Posterior cingulate gyrus (tissue), 11 donors: ENCODE measurements at places on chromosomes 13 and 19.

DNA sequence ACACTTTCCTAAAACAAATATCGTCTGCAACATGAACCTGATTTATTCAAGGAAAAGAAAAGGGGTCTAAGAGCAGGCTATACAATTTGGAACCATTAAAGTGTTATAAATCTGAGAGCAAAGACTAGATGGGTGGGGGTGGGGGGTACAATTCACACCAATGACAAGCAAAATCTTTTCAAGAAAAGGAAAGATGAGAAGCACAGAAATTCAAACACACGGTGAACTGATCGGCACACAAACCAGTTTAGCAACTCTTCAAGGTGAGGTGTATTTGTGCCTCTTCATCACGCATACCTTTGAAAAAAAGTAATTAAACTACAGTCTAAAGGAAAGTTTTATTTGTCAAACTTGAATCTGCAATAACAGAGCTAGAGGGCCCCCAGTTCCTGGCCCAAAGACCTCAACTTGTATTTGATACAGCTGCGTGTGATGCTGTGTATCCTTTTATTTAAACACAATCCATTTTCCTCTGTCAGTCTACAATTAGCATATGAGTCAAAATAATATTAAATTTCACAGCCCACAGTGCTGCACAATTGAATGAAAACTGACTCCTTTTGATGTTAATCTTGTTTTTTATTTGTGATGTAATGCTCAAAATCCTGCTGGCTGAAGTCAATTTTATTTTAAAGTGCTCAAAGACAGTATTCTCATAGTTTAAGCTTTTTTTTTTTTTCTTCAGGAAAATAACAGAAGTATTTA lies 14.2 kb downstream of the EFNB2 start:
- DNase-seq, result no peak

DNA sequence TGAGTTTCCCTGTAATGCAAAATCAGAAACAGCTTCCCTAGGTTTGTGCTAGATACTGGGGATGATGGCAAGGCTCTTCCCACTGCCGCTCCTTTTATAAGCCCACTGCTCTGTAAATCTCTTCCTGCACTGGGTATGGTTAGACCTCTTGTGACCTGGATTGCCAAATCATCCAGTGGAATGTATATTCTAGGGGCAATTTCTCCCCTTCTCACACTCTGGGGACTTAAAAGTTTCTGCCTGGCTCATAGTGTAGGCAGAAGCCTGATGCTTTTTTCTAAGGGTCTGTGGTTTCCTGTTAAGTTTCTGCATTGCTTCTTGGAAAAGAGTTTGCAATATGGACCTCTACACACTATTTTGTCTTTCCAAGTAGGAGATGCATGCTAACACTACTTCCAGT lies 1582.0 kb upstream of the PCDH20 start:
- no peak for DNase-seq

- DNase-seq, result no peak
Observed at GRCh38 chr13:79401259-79402070, 4.6 kb downstream of the RBM26 start.

- DNase-seq, result peak; percentile 53
Observed at GRCh38 chr19:4633140-4633967, 6.0 kb upstream of the TNFAIP8L1 start.

DNA sequence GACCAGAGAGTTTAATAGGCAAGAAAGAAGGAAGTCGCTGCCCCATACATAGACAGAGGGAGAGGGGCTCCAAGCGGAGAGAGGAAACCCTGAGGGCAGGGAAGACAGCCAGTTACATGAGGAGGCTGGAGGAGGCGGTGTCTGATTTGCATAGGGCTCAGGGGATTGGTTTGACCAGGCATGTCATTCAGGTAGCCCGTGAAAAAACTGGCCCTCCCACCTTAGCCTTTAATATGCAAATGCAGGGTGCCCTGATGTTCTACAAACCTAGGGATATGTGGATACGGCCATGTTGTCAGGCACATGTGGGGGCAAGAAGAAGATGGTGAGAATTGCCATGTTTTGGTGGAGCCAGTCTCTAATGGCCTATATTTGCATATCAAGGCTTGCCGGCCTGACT lies 1461.6 kb downstream of the PCDH9 start:
- no peak for DNase-seq

- peak; percentile 67 for DNase-seq
Observed at GRCh38 chr19:29690842-29691241, 24.2 kb downstream of the C19orf12 start.

- no peak for DNase-seq
Observed at GRCh38 chr19:11821474-11822109, 7.5 kb downstream of the ZNF440 start.

DNA sequence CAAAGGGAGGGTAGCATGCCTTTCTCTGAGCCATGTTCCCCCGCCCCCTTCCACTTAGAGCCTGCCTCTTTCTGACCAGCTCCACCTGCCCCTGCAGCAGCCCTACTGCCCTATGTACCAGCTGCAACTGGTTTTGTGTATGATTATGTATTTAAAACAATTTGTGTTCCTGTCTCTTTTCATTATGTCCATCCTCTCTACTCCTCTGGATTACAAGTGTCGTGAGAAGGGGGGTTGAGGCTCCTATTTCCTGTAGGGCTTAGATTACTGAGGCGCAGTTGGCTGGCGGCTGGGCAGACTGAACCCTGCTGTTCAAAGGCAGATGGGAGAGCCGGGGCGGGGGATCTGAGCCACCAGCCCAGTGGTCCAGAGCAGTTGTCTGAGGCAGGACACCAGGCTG lies 213.3 kb downstream of the KCNRG start:
- DNase-seq, result no peak

DNA sequence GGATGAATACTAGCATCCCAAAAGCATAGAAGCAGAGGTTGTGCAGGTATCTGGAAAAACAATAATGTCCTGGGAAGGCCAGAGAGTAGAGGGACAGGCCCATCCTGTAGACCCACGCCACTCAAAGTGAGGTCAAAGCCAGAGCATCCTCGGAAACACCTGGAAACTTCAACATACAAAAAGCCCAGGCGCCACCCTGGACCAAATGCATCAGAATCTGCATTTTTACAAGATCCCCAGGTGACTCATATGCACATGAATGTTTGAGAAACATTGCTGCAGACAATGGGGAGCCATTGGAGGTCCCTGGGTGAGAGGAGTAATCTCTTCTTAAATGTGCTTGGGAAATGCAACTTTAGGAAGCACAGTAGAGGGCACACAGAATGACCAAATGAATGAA lies 684.1 kb downstream of the DIAPH3 start:
- DNase-seq, result no peak

GRCh38 chr19:30123119-30123518 lies 181.1 kb downstream of the URI1 start:
- DNase-seq, result no peak

DNA sequence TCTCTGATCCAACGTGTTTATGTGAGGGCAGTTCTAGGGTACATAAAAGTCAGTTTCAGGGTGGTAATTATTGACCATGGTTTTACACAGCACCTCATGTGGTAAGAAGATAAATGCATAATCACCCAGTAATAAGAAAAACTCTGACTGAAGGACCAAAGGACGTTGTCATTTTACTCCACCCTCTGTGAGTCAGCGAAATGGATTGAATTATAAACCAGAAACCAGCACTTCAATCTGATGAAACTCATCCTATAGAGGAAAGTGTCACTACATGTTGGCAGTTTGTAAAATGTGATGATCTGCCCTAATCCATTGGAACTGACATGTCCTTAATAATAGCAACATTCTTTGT lies 406.8 kb downstream of the KLF5 start:
- DNase-seq, result no peak

- no peak for DNase-seq
Observed at GRCh38 chr19:4172861-4173473, 9.4 kb downstream of the SIRT6 start.

GRCh38 chr13:40275636-40276035 lies 390.8 kb downstream of the FOXO1 start:
- DNase-seq, result no peak

DNA sequence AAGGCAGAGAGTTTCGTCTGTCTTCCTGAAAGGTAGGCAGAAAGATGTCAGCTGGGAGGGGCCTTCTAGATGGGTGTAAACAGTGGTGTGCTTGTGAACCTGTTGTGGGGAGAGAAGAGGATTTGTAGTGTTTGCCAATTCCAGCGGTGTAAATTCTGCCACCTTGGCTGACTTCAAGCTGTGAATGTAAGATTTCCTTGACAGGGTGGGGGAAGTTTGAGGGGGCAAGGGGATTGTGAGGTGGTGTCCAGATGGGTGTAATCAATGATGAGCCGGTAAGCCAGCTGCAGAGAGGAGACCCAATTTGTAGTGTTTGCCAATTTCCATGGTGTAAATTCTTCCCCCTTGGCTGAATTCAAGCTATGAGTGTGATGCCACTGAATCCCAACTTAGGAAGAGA lies 61.0 kb upstream of the ADGRE5 start:
- DNase-seq, result no peak

DNA sequence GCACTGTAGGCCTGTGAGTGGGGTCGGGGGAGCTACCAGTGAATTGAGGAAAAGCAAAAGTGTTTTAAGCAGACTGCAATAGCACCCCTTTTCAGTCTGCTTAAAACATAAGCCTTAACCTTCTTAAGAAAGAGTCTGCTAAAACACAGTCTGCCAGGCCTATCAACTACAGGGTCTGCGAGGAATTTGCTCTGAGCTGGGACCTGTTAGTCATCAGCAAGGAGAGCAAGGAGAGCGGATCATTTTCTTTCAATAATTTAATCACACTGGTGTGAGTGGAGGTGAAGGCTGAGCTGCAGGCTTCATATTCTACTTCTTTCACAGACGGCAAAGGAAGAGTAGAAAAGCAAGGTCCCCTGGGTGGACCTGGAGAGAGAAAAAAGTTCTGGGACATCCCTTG lies 342.7 kb downstream of the ENOX1 start:
- no peak for DNase-seq

DNA sequence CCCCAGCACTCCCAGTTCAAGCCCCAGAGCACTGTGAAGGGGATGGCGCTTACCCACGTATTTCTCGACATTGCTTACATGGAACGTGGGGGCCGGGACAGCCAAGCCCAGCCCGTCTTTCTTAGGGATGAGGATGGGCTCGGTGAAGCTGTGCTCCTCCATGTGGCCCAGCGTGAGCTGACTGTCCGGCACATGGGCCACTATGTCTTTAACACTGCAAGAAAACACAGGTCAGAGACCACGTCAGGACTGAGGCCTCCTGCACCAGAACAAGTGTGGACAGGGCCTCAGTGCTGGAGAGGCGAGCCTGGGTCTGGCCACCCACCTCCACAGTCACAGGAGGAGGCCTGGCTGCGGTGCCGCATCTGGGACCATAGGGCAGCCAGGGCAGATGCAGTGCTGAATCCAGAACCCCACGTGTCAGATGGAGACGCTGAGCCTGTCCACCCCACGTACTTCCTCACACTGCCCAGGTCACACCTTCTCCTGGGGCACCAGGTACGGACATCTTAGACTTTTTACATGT lies 125.2 kb downstream of the TUBA3C start:
- no peak for DNase-seq

DNA sequence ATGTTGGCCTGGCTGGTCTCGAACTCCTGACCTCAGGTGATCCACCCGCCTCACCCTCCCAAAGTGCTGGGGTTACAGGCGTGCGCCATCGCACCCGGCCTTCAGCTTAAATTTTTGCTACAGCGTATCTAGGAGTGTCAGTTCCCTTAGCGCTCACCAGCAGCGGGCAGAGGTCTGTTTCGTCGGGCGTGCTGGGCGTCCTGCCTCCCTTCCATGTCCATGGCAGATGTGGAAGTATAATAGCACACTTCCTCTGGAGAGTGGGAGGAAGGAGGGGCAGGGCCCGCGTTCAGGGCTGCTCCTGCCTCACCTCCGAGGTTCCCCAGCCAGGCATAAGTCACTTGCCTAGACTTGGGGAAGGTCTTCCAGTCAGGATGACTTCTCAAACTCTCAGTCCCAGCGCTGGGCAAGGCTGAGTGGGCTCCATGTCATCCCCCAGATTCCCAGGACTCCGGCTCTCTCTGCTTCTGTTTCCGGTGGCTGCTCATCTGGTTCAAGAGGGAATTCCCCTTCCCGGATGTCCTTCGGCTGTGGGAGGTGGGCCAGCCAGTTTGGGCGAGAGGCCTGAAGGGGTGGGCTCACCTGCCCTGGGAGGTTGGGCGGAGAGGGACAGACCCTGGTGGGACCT lies 9.5 kb downstream of the IL4I1 start:
- no peak for DNase-seq

DNA sequence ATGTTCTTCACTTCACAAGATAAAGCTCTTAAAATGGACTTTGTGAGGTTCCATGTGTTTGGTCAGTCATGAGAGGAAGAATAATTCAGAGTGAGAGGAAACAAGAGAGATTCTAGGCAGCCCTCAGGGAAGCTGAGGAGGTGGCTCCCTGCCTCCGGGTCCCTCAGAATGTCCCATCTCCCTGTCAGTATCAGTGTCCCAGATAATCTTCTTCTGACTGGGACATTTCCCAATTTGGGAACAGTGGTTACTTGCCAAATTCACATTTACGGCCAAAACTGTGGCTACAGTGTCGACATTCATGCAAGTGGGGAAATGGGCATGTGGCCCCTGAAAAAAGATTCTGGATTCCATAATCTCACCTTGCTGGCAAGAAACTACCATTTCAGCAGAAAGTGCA lies 9.0 kb downstream of the ZNF417 start:
- DNase-seq, result no peak

DNA sequence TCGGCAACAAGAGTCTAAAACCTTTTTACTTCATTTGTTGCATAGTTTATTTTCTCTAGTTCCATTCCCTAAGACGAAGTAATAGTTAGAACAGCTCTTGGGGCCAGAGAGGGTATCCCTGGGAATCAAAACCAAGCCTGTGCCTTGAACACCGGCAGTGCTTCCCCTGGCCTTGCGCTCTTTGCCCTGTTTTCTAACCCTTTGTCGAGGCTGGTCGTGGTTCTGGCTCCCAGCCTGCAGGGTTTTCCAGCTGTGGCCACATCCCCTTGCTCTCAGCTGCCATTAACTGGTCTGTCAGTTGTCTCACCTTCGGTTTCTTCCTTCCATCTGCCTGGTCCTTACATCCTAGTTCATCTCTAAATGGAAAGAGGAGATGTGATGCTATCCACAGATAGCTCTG lies 61.0 kb downstream of the HSPH1 start:
- DNase-seq, result no peak

DNA sequence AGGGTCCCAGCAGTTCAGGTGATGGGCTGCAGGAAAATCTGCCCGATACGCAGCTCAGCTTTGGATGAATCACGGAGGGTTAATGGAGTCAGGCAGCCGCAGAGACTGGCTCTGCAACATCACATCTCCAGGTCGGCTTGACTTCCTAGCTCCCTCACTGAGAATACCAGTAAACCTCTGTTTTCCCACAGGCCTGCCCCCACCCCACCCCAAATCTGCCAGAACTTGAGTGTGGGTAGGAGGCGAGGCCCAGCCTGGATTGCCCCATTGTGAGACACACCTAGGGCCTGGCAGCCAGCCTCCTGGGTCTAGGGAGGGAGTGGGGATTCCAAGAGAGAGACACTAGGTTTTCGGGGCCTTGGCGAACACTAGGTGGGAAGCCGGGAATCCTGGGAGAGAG lies 3.7 kb upstream of the KRTDAP start:
- DNase-seq, result no peak

GRCh38 chr19:11375143-11375948 lies 880 bp downstream of the SWSAP1 start:
- DNase-seq, result no peak

DNA sequence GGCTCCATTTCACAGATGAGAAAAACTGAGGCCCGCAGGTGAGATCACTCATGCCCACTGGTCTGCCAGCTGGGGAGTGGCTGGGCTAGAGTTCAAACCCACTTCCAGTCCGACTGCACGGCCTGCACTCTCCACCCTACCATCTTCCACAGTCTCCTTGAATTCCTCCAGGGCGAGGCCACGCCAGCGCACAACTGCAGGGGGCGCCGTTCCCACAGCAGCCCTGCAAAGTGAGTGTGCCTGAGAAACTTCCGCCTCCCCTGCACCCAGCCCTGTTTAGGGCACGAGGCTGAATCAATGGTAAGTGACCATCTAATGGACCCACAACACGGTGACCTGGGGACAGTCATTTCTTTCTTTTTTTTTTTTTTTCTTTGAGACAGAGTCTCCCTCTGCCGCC lies 829 bp upstream of the ATCAY start:
- no peak for DNase-seq
